Activated CD4-positive, CD25-positive, alpha-beta regulatory T cell treated with anti-CD3 and anti-CD28 coated beads, Interleukin-2, amount 50 U/mL, for 72 hours (primary cell): ENCODE measurements at places on chromosomes 6 and 20.

DNA sequence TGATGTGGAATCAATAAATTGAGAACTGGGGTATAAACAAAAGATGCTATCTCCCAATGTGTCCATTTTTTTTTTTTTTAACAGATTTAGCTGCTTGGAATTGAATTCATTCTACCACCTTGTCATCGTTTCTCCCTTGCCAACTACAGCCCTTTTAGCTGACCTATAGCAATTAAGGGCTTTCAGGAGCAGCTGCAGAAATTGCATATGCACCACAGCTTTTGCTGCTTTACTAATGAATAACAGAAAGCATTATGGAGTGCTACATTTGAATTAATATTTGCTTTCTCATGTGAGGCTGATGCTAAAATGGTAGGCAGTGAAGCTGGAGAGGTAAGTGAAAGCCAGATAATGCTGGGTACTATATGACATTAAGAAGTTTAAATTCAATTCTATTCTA, 5.7 kb downstream of the SESN1 start:
- DNase-seq = no peak

DNA sequence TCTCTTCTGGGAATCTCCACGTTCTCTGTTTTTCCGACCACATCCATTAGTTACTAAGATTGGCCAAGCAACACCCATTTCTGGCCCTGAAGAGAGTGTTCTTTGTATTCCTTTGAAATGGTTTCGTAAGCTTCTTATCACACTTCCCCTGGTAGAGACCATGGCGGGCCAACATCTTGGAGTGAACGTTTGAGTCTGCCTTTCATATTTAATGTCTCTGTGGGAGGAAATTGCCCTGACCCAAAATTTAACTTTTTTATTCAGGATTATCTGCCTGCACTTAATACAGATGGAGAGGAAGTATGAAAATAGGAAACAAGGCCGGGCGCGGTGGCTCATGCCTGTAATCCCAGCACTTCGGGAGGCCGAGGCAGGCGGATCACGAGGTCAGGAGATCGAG, 177.0 kb upstream of the SNX9 start:
- DNase-seq = no peak

GRCh38 chr6:11785774-11786579, 7.4 kb upstream of the ADTRP start:
- DNase-seq = peak; percentile 52

GRCh38 chr20:57759724-57760123, 49.9 kb upstream of the PMEPA1 start:
- DNase-seq = no peak
